Suppressor macrophage treated with lipopolysaccharide for 4 hours (primary cell): ENCODE measurements at places on chromosomes 6 and 20.
A peak's percentile ranks its signal among the peaks of the same experiment; 100 is the strongest.

- DNase-seq: peak; percentile 76
These were observed 2.9 kb downstream of the EEF1A2 start for GRCh38 chr20:63495741-63496595.

DNA sequence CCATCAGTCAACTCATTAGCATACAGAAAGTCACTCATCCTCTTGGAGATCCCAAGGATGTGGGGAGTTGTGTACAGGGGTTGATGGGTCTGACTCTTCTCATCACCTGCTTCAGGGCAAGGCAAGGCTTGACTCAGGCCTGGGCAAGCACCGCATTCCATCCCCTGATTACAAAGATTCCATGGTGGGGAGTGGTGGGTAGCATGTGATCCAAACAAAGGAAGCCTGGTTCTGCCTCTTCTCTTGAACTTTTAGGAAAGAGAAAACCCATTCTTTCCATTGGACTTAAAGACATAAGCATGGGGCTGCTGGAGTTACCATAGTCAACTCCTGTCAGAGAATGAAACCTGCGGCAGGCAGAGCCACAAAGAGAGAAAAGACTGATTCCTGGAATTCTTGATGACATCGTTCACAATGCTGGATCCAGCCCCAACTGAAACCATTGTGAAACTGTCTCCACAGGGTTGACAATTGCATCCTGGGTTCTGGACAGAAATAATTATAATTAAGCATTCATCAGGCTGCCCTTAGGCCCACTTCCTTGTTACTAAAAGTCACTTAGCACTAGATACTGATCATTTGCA lies 235.8 kb upstream of the KCNG1 start:
- DNase-seq: no peak

DNA sequence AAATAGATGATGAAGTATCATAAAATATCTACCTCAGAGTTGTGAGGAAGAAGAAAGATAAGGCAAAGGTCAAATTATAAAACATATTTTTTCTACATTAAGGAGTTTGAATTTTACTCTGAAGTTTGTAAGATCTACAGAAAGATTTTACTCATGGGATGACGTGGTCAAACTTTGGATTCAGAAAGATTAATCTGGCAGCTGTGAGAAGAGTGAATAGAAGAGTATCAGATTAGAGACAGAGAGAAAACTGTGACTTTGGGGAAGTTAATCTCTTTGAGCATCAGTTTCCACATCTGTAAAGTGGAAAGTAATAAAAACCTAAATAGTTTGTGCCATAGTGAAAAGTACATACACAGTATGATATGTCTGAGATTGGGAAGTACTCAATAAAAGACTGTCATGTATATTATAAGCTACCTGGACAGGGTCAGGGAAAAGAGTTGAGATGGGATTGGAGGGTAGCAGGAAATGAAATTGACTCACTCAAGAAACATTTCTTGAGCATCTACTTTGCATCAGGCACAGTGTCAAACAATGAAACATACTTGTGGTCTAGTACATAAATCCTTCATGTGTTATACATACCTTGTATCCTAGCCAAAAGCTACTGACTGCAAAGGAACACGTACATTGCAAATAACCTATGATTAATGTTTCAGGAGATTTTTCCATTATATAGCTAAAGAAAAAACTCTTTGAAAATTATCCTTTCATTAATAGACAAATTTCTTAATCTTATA lies 222.1 kb downstream of the TMEM200A start:
- no peak for DNase-seq

DNA sequence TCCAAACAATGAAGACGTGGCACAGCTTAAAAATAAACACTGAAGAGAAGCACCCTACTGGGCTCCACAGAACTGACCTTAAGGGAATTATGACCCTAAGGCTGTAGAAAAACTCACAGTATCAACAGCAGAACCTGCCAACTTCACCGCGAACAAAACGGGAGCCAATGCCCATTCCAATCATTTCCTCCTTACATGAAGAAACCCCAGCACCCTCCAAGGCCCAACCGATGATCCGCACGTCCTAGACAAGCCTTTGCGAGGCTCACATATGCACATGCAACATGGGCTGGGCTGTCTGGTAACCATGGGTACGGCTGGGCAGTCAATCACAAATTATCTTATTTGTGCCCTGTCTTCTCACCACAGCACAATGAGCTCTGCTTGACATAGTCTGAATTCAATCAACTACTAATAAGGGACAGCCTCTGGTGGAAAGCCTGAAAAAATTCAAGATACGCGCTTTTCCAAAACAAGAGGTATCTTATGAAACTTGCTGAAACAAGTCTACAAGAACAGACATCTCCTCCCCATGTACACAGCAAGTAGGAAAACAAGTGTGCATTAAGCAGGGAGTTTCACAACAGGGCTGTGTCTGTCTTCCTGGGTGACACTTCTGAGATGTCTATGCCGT lies 1.7 kb downstream of the DIDO1 start:
- peak; percentile 28 for DNase-seq

- DNase-seq: no peak
These were observed 114.8 kb downstream of the MYLK4 start for GRCh38 chr6:2635911-2636310.

DNA sequence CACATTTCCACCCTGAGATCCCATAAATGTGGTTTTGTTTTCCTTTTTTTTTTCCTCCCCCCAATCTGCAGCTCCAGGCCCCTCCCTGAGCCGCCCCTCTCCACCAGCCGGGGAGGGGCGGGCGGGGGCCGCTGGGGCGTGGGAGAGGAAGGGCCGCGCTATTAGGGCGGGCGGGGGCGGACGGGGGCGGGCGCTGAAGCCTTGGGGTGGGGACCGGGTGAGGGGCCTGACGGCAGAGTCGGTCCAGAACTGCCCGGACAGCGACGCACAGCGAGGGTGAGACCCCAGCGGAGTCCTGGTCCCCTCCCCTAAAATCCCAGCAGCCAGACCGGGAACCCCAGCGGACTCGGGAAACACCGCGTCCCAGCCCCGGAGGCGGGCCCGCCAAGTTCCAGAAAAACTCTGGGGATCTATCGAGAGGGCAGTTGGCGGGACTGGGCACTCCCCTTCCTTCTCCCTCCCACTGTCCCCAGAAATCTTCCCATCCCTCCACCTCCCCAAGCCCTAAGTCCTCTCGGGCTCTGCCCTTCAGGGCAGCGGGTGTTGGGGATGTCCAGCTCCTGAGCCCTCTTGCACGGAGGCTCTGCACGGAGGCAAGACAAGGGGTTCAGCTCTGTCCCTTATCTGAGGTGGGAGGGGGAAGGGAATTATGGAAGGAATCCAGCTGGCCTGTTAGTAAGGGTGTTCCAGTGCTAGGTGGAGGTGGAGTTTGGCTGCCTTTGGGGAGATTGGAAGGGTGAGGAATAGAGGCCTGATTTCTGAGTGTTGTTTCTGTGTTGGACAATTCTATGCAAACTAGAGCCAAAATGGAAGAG lies at the start of gene PRICKLE4:
Gene PRICKLE4, plus strand, starts transcription at position 232 of the 815 bp plus-strand sequence. CDS start 2,692 bp downstream, outside the sequence.
- peak; percentile 15 for DNase-seq

GRCh38 chr20:38113401-38114325 lies 51.4 kb downstream of the TGM2 start:
- DNase-seq: peak; percentile 79

DNA sequence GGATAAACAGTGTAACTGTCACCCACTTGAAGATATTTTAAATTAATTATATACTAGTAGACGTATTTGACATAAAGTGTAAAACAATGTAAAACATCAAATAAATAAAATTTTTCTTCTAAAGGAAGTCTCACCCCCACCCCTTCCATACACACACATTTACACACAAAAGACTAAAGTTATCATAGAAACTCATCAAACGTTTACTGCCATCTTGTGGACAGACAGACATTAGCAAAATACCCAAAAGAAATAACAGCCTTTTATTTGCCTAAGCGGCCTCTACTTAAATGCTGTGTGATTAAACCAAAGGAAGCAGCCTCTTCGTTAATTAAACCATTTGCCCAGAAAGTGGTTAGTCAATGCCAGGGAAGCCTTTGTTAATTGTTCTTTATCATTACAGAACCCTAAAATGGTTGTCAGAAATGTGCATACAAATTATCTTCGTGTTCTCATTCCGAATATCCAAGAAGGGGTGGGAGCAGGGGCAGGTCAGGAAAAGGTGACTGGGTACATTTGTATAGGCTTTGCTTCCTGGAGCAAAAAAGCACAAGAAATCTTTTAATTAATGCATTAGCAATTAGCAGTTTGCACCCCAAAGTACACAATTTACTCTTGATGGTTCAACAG lies 176.2 kb upstream of the SASH1 start:
- DNase-seq: peak; percentile 53

- DNase-seq: peak; percentile 74
These were observed 151.9 kb downstream of the SH3BGRL2 start for GRCh38 chr6:79782792-79783580.

- DNase-seq: no peak
These were observed 9.7 kb downstream of the TULP4 start for GRCh38 chr6:158321960-158322359.

GRCh38 chr6:34027445-34027936 lies 118.4 kb downstream of the GRM4 start:
- DNase-seq: peak; percentile 67

GRCh38 chr6:121354764-121355163 lies 20.5 kb upstream of the TBC1D32 start:
- no peak for DNase-seq

DNA sequence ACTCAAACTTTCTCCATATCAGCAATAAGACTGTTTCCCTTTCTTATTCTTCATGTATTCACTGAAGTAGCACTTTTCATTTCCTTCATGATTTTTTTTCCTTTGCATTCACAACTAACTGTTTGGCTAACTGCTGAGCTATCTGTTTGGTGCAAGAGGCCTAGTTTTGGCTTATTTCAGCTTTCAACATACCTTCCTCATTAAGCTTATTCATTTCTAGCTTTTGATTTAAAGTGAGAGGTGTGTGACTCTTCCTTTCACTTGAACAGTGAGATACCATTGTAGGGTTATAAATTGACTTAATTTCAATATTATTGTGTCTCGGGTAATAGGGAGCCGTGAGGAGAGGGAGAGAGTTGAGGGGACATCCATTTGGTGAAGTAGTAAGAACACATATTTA lies 262.0 kb upstream of the PREP start:
- no peak for DNase-seq

DNA sequence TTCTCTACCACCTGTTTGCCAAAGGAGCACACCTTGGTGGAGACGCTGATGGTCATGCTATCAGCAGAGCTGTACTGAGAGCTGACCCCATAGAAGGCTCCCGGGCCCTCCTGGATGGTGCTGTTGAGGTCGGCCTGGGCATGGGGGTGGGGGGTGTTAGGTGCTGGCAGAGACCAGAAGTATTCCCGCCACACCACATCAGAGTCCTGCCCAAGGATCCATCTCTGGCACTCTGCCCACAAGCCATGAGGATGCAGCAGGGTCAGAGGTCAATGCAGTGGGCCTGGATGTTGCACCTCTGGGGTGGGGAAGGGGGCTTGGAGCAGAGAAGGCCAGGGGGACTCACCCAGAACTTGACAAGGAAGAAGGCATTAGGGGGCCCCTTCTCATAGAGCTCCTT lies 7.4 kb downstream of the RPL10A start:
- DNase-seq: no peak

DNA sequence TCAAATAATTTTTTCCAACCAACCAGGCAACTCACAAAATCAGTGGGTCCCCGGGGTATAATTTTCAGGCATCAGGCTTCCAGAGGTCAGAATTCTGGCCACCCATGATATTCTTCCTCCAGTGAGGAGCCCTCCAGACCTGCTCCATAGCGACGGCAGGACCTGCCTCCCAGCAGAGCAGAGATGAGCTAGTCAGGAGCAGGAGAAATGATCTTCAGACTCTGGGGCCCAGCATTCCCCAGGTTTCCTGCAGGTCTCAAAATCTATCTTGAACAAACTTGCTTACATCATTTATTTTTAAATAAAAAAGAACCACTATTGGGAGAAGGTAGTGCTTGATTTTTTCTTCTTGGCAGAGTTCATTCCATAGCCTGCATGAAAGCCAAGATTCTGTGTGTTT lies 44.7 kb downstream of the FAM50B start:
- no peak for DNase-seq

DNA sequence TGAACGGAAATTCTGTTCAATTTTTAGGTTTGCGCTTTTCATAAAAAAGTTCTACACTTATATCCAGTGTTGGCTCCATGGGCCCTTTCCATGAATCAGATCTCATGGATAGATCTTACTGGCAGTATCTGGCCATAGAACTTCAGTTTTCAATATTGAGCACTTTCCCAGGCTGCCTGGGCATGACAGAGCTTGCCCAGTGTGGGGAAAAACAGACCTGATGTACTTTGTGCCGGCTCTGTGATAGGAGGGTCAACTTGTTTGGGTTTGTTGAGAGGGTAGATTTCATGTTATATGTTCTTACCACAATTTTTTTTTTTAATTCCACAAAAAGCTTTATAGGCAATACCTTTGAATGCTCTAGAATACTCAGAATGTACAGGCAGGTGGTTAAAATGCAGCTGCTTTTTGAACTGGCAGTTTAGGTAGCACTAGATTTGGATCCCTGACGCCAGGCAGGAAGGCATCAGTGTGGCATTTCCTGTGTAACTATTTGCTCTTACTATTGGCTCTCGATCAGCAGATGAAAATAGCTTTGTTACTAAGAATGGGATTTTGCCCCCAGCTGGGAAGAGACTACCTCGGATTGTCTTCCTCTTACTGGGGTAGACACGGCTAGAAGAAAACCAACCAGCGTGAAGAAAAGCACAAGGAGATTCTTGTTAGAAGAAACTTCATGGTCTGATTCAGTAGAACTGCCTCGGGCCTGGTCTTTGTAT lies 404.9 kb upstream of the SOX4 start:
- no peak for DNase-seq

GRCh38 chr6:83873869-83874268 lies 14.4 kb downstream of the CYB5R4 start:
- no peak for DNase-seq

GRCh38 chr6:130945401-130945919 lies 117.6 kb downstream of the EPB41L2 start:
- no peak for DNase-seq

GRCh38 chr20:44183282-44183681 lies 3.7 kb downstream of the JPH2 start:
- no peak for DNase-seq

DNA sequence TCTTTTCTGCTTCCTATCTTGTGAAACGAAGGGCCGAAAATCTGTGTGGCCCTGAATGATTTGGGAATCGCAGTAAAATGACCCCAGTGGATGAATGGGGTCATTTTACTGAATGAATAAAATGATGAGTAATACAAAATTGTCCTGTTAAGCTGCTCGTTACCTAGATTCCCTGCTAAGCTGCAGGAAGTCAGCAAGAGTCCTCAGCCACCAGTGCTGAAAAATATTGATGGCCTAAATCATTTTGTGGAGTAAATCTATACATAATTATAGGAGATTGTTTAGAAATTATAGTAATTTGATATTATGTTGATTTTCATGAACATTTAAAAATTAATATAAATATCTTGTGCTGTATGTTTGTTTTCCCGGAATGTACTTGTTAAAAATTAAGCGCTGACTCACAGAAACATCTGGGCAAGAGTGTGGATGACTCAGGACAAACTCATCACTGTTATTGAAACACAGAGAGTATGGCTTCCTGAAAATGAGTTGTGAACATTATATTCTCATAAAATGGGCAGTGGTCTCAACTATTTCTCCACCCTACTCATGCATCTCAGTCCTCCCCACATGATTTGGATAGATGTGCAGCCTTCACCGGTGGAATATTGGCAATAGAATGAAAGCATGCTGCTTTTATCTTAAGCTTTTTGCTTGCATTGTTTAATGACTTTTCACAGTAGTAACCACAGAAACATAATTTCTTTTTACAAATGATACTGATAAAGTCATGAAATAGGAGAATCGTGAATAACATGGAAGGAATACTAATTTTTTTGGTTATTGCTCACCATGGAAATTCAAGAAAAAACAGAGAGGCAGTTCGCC lies 36.2 kb upstream of the RGS17 start:
- DNase-seq: peak; percentile 1
